ENCODE measurements at places on chromosomes 2 and 18.

GRCh38 chr2:34305587-34305986, 706.5 kb upstream of the FAM98A start:
- DNase-seq, result no peak

GRCh38 chr2:100780203-100781008, 39.5 kb upstream of the NPAS2 start:
- DNase-seq, result no peak

DNA sequence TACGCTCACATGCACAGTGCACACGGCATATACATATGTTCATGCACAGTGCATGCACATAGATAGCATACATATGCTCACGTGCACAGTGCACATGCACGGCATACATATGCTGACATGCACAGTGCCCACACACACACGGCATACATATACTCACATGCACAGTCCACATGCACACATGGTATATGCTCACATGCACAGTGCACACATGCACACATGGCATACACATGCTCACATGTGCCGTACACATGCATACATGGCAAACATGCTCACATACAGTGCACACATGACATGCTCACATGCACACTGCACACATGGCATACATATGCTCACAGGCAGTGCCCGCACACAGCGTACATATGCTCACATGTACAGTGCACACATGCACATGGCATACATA, 97.7 kb upstream of the CTDP1 start:
- no peak for DNase-seq

DNA sequence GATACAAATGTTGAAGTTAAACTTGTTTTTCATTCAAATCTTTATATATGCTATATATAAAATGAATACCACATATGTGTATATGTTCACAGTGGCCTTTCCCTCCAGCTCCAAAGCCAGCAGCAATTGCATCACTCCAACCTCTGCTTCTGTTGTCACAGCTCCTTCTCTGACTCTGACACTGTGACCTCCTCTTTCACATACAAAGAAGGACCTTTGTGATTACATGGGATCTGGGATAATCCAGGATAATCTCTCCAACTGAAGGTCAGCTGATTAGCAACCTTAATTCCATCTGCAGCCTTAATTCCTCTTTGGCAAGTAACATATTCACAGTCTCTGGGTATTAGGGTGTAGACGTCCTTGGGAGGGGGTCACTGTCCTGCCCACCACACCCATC, 8.4 kb downstream of the FLACC1 start:
- no peak for DNase-seq

- peak; percentile 82 for DNase-seq
These were observed 42.4 kb downstream of the HK2 start for GRCh38 chr2:74876081-74876886.

DNA sequence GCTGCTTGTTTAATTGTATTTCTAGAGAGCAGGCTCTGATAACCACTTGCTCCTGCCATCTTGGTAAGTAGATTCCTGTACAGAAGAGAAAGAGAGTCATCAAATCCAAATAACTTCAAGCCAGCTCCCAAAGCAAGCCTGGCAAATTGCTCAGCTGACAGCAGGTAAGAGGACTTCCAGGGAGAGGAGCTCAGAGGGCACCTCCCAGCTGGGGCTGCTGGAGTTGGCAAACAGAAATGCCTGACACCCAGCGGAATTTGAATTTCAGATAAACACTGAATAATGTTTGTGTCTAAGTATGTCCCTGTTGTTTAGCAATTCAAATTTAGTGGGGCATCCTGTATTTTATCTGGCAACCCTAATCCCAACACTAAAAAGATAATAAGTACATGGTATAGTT, 86.2 kb downstream of the MYL12B start:
- no peak for DNase-seq

DNA sequence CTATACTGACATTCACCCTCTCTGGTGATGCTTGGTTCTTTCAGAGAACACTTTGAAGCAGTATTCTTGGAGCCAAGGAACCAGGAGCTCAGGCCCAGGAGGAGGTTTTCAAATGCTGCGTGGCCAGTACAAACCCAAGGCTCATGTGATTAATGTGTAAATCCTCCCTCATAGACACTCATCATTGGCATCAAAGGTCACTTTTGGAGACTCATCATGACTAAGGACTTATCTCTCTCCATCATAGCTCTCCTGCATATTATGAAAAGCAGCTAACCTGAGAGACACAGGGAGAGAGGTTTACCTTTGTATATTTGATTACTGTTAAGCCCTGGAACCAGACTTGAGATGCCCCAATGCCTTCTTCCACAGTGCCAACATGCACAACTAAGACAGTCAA, 115.3 kb upstream of the SRD5A2 start:
- no peak for DNase-seq

- no peak for DNase-seq
These were observed 152.7 kb downstream of the UBR3 start for GRCh38 chr2:169980001-169980400.

DNA sequence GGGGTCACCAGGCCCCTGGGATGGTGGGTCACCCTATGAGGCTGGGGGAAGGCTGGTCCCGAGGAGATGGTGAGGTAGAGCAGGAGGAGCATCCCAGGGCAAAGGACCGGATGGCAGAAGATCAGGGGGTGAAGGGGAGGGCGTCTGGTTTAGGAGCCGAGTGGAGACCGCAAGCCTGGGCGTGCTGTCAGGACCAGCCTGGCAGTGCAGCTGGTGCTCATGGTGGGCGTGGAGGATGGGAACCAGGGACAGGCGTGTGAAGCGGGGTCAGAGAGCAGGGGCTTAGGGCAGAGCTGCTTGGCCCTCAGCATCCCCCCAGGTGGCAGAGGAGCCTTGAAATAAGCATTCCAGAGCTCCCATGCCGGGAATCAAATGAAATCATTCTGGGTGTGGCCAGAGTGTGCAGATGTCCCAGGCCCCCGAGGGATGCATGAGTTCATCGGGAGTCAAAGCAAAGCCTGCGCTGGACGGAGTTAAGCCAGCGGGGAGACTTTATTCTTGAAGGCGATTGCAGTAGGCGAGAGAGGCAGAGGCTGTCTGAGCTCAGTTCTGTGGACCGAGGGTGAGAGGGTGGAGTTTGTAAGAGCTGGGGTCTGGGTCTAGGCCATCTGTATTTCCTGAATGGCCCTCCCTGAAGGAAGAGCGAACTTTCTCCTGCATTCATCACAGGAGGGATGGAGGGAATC, 33.1 kb upstream of the MBP start:
- no peak for DNase-seq

GRCh38 chr2:94993176-94994062, 32.1 kb upstream of the MAL start:
- DNase-seq, result no peak

- DNase-seq, result no peak
These were observed 122.5 kb downstream of the SLC39A10 start for GRCh38 chr2:195779491-195779890.

- no peak for DNase-seq
These were observed 130.2 kb downstream of the SMAD2 start for GRCh38 chr18:47800248-47800647.

DNA sequence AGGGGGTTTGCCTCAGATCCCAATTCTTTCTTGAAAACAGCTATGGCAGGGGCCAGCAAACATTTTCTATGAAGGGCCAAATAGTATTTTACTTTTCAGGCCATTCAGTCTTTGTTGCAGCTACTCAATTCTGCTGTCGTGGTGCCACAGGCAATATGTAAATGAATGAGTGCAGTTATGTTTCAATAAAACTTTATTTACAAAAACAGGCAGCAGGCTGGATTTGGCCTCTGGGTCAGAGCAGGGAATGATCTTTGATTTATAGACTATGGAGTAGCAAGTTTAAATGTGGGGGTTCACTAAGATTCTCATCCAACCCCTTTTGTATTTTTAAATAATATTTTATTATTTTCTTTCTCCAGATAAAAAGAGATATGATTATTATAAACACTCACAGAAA, 72.4 kb downstream of the IRS1 start:
- DNase-seq, result no peak

DNA sequence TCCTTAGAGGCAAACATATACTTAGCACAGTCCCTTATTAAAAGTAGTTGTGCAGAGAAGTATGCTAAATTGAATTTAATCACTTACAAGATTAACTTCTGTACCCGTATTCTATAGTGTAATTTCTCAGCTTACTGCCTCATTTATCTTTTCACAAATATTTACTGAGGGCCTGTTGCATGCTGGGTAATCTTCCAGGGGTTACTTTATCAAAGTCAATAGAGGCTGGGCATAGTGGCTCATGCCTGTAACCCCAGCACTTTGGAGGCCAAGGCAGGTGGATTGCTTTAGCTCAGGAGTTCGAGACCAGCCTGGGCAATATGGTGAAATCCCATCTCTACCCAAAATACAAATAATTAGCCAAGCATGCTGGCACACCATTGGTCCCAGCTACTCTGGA, 111.7 kb upstream of the RAB27B start:
- DNase-seq, result no peak

- DNase-seq, result no peak
These were observed 486.1 kb upstream of the UBE2E3 start for GRCh38 chr2:180494286-180494685.

DNA sequence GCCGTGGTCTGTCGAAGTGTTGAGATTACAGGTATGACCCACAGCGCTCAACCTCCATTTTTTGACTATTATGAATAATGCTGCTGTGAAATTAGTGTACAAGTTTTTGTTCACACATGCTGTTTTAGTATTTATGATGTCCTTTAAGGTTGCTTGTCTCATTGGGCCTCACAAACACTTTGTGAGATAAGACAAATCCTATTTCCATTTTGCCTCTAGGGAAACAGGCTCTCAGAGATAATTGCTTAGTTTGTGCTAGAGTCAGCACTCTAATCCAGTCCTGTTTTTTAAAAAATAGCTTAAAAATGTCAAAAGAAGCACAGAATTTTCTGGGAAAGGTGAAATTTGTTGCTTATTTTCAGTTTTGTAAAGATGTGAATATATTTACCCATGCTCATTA, 43.3 kb upstream of the CUL3 start:
- DNase-seq, result no peak

DNA sequence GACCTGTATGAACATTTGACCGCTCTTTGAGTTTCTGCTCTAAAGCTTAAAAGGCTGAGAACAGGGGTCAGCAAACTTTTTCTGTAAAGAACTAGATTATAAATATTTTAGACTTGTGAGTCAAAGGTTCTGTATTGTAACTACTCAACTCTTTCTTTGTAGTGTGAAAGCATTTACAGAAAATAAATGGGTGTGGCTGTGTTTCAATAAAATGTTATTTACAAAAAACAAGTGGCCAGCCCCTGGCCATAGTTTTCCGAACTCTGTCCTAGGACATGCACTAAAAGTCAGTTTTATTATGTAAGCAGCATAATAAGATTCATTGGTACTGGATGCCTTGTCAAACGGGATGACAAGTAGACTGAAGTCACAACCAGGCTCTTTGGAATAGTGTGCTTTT, 434.9 kb downstream of the ZEB2 start:
- DNase-seq, result no peak

DNA sequence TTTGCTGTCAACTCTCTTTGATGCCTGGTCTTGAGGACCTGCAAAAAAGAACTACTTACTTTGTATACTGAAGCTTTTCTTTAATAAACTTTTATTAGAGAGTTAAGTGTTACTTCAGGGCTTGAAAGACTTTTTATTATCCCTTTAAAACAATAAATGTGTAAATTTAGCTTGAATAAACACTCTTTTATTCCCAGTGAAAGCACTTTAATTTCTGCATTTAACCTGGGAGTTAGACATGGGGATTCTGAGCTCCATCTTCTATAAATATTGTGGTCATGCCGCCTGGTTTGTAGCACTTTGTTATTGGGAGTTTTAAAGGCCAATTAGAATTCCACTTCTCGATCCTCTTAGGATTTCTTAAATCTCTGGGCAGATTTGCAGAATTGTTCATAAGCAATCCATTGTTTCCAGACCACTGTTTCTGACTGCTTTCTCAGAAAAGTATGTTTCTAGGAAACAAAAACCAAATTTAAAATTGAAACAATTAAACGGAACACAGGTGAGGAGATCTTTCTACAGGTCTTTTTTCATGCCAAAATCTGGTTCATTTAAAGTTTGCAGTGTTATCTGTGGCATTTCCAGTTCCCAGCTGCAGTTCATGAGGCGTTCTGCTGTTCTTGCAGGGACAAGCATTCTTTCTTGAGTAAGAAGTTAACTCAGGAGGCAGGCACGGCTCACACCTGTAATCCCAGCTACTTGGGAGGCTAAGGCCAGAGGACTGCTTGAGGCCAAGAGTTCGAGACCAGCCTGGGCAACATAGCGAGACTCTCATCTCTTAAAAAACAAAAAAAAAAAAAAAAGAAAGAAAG, 18.1 kb upstream of the E2F6 start:
- DNase-seq, result no peak

DNA sequence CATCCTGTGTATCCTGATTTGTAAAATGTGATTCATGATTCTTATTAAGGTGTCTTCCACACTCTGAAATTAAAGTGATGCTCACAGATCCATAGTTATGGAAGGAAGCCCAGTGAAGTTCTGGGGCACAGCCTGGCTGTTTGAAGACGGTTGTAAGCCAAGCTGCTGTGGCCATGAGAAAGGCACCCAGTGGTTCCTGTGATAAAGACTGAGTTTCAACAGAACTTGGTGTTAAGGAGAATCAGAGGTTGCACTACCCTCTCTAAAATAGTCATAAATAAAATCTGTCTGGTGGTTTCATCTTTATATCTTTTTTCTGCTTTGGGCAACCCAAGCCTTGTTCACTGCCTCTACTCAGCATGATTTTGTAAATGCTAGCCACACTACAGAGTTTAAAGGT, 32.2 kb upstream of the SPOPL start:
- no peak for DNase-seq

DNA sequence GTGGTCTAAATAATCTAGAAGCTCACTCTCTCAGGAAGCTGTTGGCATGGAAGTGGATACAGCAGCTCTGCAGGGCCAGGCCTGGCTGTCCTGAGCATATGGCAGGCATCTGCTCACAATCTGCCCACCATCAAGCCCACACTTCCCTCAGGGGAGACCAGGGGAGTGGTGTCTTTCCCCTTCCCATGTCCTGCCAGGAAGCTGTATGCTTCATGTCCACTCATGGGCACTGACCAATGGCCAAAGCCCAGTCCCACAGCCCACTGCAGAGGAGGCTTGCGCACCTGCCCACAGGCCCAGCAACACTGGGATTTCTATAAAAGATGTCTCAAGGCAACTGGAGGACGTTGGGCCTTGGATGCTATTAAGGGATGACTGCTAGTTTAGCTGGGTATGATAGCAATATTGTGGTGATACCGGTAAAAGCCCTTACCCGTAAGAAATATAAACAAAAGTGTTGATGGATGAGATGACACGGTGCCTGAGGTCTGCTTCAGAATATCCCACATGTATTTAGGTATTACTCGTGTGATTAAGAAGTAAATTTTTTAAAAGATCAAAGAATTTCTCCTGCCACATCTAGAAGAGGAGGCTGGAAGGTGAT, 106.7 kb upstream of the CTDP1 start:
- no peak for DNase-seq

Measured in cerebellar cortex (tissue), 1 donor.